ENCODE measurements at places on chromosomes 7 and 10. TPM values are rescaled to one million over a fixed set of nuclear protein-coding genes. Genes with fewer than 3 reads are reported as not detected.

DNA sequence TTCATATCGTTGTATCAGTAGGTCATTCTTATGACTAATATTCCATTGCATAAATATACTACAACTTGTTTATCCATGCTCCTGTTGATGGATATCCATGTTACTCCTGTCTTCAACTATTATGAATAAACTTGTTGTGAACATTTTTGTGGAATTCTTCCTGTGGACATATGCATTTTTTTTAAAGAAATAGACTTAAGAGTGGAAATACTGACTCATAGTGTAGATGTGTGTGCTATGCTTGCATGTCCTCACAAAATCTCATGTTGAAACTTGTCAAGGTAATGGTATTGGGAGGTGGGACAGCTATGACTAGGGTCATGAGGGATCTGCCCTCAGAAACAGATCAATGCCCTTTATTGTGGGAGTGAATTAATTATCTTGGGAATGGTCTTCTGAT lies 240.5 kb upstream of the PRSS58 start:
- peaks cover 6% of the 10 kb centered on the region for H3K27me3 ChIP-seq
- H3K4me3 ChIP-seq: no peak overlapping the region
- H3K27ac ChIP-seq: no peak overlapping the region

DNA sequence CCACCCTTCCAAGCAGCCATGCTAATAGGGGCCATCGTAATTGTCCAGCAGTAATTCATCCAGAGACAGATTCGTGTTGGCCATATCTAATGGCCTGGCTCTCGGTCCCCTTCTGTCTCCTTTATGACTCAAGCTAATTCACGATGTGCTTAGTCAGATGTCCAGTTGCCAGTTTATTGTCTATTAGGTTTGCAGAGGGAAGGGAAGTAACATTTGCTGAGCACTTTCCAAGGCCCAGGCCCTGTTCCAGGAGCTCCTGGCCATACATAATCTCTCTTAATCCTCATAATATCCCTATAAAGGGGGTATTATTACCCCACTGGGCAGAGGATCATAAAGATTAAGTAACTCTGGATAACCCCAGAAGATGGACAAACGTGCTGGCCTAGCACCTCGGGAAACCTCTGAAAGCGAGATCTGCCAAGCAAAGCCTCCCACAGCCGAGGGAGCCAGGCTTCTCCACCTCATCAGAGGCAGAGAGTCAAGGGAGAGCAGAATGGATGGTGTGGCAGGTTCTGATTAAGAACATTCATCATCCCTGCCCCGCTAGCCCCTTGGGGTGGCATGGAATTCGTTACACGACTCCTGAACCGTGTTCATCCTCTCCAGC lies 153.7 kb downstream of the PLXNA4 start:
- H3K27ac ChIP-seq: no peak overlapping the region
- DNase-seq: no peak

DNA sequence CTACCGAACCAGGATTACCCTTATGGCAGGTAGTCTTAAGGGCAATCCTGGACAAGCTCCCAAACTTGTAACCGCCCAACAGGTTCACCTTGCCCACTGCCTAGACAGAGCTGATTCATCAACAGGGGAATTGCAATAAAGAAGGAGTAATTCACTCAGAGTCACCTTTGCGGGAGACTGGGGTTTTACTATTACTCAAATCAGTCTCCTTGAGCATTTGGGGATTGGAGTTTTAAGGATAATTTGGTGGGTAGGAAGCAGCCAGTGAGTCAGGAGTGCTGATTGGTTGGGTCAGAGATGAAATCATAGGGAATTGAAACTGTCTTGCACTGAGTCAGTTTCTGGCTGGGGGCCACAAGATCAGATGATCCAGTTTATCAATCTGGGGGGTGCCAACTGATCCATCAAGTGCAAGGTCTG lies 25.3 kb downstream of the HK1 start:
- H3K36me3 ChIP-seq: no peaks in the 10 kb centered on the region
- H3K4me3 ChIP-seq: no peak overlapping the region
- H3K4me1 ChIP-seq: no peaks in the 10 kb centered on the region
- peaks cover 4% of the 10 kb centered on the region for H3K27me3 ChIP-seq

TBC1D12 gene
- 1.6 TPM for total RNA-seq
